ENCODE measurements at places on chromosomes 6 and 20.
A peak's percentile ranks its signal among the peaks of the same experiment; 100 is the strongest.

GRCh38 chr6:13473768-13474165 is 13.6 kb downstream of the GFOD1 start:
- no peaks in the 10 kb centered on the region for H3K27me3 ChIP-seq
- H3K4me1 ChIP-seq, result peaks cover 11% of the 10 kb centered on the region
- peaks cover 8% of the 10 kb centered on the region for H3K36me3 ChIP-seq
- H3K4me3 ChIP-seq, result no peak overlapping the region
- H3K27ac ChIP-seq, result no peak overlapping the region

DNA sequence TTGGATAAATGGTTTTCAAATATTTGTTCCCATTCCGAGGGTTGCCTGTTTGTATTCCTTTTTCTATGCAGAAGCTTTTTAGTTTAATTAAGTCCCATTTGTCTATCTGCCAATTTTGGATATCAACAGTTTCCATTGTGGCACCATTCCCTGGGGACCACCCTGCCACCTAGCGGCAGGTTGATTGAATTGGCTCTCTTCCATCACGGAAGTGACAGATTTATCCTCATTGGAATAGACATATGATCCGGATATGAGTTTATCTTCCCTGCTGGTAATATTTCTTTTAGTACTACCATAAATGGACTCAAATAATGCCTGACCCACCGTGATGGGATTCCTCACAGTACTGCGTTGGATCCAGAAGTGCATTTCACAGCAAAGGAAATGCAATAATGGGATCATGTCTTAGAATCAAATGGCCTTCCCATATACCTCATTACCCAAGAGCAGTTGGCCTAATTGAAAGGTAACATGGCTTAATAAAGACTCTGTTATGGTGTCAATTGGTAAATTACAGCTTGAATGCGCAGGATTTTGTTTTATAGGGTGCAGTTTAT is 327.0 kb downstream of the BMP2 start:
- H3K27me3 ChIP-seq, result no peaks in the 10 kb centered on the region
- peak; percentile 3 for DNase-seq
- H3K36me3 ChIP-seq, result no peaks in the 10 kb centered on the region
- no peak overlapping the region for H3K4me3 ChIP-seq
- no peak overlapping the region for H3K27ac ChIP-seq

- H3K36me3 ChIP-seq, result no peaks in the 10 kb centered on the region
- no peak overlapping the region for H3K4me3 ChIP-seq
- H3K27me3 ChIP-seq, result no peaks in the 10 kb centered on the region
- peak; percentile 51 for DNase-seq
These were observed 4.7 kb upstream of the GJA1 start for GRCh38 chr6:121430514-121431460.

GRCh38 chr6:144712541-144712940 is 427.4 kb downstream of the UTRN start:
- H3K27me3 ChIP-seq, result no peaks in the 10 kb centered on the region
- no peak for DNase-seq
- no peak overlapping the region for H3K27ac ChIP-seq
- 0 out of 2 replicates have a peak, but pooled peaks cover 5% of the 10 kb centered on the region for H3K36me3 ChIP-seq
- peaks cover 7% of the 10 kb centered on the region for H3K4me1 ChIP-seq

- no peak for DNase-seq
- H3K4me1 ChIP-seq, result peaks cover 8% of the 10 kb centered on the region
- peak overlapping the region; percentile 66 for H3K27ac ChIP-seq
- H3K36me3 ChIP-seq, result peaks cover 11% of the 10 kb centered on the region
These were observed 808 bp downstream of the ILRUN start for GRCh38 chr6:34695729-34696188.

GRCh38 chr20:21202259-21202658 is 76.4 kb downstream of the KIZ start:
- H3K27me3 ChIP-seq, result no peaks in the 10 kb centered on the region
- 0 out of 2 replicates have a peak, but pooled peaks cover 4% of the 10 kb centered on the region for H3K4me1 ChIP-seq

DNA sequence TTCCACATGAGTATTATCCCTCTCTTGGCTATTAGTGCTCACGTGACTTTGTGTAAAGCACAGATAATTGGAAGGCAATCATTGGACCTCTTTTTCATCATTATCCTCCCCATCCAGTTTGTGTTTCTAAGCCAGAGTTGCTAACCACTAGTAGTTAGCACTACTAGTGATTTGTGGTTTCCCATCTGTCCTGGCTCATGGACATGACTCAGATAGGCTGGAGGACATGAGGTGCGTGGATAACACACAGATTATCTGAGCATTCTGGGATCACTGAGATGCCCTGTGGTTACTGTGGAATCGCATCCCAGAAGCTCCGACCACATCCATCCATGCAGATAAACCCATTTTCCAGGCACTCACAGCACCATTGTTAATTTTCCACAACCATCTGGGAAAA is 123.8 kb upstream of the NAA20 start:
- no peak for DNase-seq
- H3K27me3 ChIP-seq, result no peaks in the 10 kb centered on the region
- H3K36me3 ChIP-seq, result peaks cover 25% of the 10 kb centered on the region
- no peak overlapping the region for H3K27ac ChIP-seq

- H3K27ac ChIP-seq, result no peak overlapping the region
- DNase-seq, result no peak
- no peaks in the 10 kb centered on the region for H3K36me3 ChIP-seq
- no peaks in the 10 kb centered on the region for H3K27me3 ChIP-seq
- no peak overlapping the region for H3K4me3 ChIP-seq
These were observed 73.1 kb downstream of the NOL4L start for GRCh38 chr20:32512047-32512385.

GRCh38 chr6:149472241-149472640 is 12.6 kb downstream of the ZC3H12D start:
- no peaks in the 10 kb centered on the region for H3K4me1 ChIP-seq
- no peaks in the 10 kb centered on the region for H3K36me3 ChIP-seq
- H3K27ac ChIP-seq, result no peak overlapping the region
- DNase-seq, result no peak
- no peak overlapping the region for H3K4me3 ChIP-seq

- no peaks in the 10 kb centered on the region for H3K27me3 ChIP-seq
- peaks cover 9% of the 10 kb centered on the region for H3K36me3 ChIP-seq
- no peak for DNase-seq
- peak overlapping the region; percentile 10 for H3K27ac ChIP-seq
- peaks cover 58% of the 10 kb centered on the region for H3K4me1 ChIP-seq
- H3K4me3 ChIP-seq, result no peak overlapping the region
These were observed 10.5 kb upstream of the FAM83C start for GRCh38 chr20:35302421-35303335.

GRCh38 chr6:1986454-1987243 is 258.8 kb downstream of the GMDS start:
- H3K27ac ChIP-seq, result no peak overlapping the region
- no peak for DNase-seq
- no peaks in the 10 kb centered on the region for H3K36me3 ChIP-seq
- peaks cover 17% of the 10 kb centered on the region for H3K4me1 ChIP-seq
- no peak overlapping the region for H3K4me3 ChIP-seq

GRCh38 chr6:122803171-122803661 is 14.2 kb downstream of the SMPDL3A start:
- peaks cover 44% of the 10 kb centered on the region for H3K4me1 ChIP-seq
- H3K4me3 ChIP-seq, result no peak overlapping the region
- no peak overlapping the region for H3K27ac ChIP-seq
- H3K36me3 ChIP-seq, result no peaks in the 10 kb centered on the region
- peak; percentile 57 for DNase-seq
- no peaks in the 10 kb centered on the region for H3K27me3 ChIP-seq
